ENCODE measurements at places on chromosomes 1 and 21.

DNA sequence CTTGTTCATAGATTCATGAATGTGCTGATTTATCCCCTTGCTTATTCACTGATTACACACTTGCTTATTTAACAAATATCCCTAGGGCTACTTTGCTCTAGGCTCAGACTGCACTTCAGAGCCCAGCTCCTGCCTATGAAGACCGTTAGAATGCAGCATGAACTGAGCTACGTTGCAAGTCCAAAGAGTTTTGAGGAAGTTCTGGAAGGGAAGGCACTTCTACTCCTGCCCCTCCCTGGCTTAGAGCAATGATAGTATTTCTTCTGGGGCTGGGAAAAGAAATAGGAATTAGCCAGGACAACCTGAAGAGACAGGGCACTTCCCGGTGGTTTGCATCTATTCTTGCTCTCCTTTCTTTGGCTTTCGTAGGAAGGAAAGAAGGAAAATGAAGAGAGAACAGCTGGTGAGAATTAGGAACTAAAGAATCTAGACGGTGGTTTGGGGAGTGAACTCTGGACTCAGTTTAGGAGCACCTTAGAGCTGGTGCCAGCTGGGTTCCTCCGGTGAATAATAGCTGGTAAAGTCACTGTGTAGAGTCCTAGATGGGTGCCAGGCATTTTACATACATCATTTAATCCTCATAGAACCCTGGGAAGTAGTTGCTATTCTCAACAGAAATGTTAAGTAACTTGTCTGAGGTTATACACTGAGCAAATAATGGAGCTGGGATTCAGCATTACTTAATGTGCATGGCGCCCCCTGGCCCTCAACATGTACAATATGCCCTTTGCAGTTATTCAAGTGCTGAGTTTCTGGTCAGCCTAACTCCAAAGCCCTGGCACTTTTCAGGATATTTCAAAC, 65.9 kb downstream of the NDUFS5 start:
- DNase-seq, result peak; percentile 61

DNA sequence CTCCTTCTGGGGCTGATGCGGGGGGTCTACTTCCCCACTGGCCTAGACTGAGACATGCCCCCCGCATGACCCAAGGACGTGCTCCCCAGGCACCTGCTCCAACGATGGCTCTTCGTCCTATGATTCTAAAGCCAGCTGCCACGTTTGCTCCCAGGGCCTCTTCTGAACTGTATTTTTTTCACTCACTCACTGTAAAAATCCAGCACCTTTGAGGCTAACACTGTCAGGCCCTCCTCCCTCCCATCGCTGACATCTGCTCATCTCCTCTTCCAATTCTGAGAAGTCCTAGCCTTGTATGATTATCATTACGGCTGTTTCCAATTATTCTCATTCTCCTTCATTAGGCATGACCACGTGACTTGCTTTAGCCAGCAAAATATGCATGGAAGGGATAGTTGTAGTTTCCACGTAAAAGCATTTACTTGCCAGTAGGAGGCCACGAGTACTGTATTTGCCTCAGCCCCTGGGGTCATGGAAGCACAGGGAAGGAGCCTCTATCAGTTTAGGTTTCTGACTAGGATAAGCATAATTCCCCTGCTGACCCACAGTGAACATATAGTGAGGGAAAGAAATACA, 19.1 kb upstream of the EDN2 start:
- DNase-seq, result no peak

- DNase-seq, result no peak
Measured at GRCh38 chr1:51875291-51875772, 3.2 kb downstream of the NRDC start.

DNA sequence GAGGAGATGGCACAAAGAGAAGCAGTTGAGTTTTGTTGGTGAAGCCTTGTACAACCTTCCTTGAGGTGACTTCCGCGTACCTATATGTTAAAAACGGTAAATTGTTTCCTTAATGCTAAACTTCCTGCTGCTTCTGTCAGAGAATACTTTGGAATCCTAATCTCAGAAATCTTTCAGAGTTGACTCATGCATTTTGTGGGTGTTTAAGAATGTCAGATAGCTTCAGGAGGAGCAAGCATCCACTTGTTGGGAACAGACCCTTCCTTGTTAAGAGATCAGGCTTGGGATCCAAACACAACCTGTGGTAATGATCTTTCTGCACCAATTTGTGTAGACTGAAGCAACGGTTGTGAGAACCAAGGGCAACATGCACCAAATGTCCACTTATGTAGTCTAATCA, 29.5 kb downstream of the AK4 start:
- DNase-seq, result no peak

DNA sequence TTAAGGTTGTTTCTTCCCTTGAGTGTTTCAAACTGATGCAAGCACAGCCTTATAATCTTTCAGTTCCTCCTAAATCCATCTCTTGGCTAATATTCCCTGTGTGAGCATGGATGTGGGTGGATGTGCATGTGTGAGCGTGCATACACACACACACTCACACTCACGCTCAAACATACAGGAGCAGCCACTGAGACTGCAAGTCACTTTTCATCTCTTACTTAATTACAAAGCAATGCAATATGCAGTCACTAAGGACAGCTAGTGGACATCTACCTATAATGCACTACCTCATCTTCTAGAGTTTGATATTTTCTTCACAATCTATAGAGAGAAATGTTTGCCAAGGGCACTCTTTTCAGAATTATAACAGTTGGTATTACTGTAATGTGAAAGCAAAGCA, 1.4 kb downstream of the ESRRG start:
- DNase-seq, result no peak

DNA sequence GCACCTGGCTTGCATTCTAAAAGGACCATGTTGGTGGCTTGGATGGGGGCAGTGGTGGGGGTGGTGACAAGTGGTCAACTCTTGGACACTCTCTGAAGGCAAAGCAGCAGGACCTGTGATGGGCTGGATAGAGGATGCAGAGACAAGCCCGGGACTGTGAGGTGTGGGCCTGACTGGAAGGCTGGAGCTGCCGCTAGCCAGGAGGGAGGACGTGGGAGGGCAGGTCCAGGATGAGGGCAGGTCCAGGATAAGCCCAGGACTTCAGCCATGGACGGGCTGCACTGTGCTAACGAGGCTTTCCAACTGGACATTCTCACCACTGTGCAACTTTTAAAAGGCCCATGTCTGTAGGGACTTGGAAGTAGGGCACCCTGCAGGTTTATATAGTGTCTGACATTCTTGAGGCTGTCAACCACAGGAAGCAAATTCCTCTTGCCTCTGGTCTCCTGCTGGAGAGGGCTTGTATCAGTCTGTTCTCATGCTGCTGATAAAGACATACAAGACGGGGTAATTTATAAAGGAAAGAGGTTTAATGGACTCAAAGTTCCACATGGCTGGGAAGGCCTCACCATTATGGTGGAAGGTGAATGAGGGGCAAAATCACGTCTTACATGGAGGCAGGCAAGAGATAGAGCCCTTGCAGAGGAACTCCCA, 8.3 kb upstream of the C1orf167 start:
- DNase-seq, result no peak

DNA sequence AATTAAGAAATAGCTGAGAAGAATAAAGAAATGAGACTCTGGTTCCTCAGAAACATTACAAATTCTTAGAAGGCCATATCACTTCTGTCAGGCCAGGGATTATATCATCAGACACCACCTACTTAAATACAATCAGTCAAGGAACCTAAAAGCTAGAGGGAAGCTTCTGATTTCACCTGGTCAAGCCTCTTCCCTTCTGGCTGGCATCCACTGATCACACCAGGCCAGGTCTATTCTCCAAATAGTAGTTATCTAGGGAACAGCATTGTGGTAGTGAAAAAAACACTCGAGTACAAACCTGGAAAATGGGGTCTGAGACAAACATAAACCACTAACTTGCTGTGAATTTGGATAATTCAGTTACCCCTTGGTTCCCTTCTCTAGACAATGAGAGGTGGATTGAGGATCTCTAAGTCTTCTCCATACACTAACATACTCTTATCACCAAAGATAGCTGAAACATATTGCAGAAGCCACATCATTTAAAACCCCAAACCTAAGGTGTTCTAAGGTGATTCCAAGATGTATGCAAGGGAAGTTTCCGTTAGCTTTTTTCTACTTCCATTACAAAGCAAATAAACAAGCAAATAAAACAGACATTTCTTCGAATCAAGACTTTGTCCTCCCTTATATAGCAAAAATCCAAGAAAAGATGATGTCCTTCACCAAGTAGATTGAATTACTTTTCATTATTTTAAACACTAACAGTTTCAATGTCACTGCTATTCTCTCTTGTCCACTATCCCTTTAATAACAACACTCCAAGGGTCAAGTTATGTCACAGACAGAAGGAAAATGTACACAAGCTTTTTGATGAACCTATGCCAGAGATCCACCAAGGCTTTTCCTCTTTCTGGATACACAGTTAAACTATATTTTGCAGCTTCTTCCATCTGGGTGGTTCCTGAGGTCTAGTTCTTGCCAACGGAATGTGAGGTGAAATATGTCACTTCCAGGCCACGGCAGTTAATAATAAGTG, 212.9 kb downstream of the KCNH1 start:
- DNase-seq, result no peak

GRCh38 chr1:239977416-239977815, 114.3 kb upstream of the FMN2 start:
- no peak for DNase-seq

DNA sequence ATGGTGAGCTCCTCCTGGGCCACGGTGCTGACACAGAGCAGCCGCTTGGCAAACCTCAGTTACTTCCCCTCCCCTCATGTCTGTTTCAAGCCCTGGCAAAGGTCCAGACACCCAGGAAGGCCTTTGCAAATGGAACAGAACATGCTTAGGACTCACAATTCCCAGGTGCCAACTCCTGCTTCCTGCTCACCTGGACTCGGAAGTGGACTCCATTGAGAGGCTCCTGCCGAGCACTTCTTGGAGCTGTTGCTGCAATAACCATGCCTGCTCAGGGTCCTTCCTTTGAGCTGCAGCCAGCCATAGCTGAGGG, 10.7 kb downstream of the DCST2 start:
- no peak for DNase-seq

- no peak for DNase-seq
Measured at GRCh38 chr1:147652306-147652705, 18.0 kb downstream of the ACP6 start.

DNA sequence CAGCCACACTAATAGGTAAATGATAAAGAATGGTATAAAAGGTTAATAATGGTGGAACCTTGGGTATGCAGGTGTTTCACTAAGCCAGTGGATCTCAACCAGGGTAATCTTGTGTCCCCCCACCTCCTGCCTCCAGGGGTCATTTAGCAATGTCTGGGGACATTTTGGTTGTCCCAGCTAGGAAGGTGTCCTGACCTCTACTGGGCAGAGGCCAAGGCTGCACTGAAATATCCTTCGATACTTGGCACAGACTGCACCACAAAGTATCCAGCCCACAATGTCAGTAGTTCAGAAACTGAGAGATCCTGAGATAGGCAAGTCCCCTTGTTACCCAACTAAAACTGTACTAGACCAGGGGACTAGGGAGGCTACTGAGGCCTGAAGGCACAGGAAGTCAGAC, 113.6 kb upstream of the TIAM1 start:
- DNase-seq, result no peak

DNA sequence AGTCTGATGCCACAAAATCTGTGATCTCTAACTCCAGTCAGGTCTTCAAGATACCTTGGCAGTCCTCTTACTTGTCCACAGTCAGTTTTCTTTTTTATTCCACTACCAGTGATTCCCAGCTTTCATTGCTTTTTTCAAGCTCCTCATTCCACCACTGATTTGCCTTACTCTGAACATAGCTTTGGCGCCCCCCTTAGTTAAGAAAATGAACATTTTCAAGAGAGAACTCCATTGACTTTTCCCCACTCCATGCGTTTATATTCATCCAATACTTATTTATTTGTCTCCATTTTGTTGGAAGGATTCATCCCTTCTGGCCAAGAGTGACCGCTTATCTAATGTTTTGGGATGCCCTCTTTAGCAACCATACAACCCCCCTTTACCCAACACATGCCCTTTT, 33.9 kb upstream of the IPO9 start:
- DNase-seq, result no peak

DNA sequence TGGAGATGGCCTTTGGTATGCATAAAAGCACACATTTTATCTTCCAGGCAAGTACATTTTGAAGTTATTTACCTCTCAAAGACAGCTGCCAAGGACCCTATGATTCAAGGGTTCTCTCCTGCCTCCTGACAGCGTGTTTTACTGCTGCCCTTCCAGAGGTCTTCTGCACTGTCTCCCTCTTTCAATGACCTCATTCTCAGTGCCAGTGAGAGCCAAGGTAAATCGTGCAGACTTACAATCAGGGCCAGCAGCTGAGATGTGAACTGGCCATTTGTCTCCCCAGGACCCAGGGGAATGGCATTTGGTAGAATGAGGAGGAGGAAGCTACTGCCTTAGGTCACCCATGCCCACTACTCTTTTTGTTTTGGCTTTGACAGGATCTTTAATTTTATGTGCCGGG, 84.2 kb upstream of the FGGY start:
- no peak for DNase-seq

- DNase-seq, result peak; percentile 26
Measured at GRCh38 chr1:96596226-96596922, 125.2 kb upstream of the PTBP2 start.

DNA sequence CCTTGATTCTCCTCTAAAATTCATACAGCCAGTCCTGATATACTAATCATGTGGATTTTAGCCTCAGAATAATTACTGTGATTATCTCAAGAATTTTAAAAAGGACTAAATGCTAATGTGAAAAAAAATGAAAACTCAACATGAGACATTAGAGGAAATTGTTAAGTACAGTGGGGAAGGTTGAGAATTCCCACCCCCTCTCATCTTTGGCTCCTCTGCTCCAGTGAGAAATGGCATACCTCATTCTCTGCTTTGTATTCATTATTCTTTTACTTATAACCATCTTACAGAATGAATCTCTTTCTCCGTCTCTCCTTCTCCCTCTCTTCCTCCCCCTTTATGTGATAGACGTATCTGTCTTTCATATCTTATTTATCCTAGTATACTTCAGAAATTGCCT, 70.9 kb downstream of the DIRAS3 start:
- DNase-seq, result no peak

- no peak for DNase-seq
Measured at GRCh38 chr1:24795236-24795635, 50.0 kb downstream of the CLIC4 start.

GRCh38 chr1:243793298-243793697, 56.7 kb downstream of the AKT3 start:
- no peak for DNase-seq

DNA sequence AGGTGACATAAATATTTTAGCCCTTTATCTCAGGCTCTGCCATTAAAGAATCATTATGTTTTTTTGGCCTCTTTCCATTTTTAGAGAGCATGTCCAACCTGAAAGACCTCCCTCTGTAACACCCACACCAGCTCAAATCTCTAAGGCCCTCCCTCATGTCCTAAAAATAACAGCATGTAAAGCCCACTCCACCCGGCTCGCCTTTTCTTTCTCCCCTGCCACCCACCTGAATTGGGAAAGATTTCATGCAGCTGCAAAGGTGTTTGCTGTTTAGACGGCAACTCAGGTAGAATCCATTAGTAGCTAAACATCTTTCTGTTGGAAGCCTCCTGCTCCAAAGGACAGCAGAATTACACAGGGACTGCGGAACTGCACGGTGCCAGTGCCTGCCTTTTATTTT, 79.9 kb downstream of the DMRTA2 start:
- no peak for DNase-seq

Measured in activated CD4-positive, alpha-beta T cell treated with anti-CD3 and anti-CD28 coated beads, Interleukin-2, amount 50 U/mL, for 48 hours (primary cell).